Effector memory CD8-positive, alpha-beta T cell (primary cell): ENCODE measurements at places on chromosomes 2 and 18.

DNA sequence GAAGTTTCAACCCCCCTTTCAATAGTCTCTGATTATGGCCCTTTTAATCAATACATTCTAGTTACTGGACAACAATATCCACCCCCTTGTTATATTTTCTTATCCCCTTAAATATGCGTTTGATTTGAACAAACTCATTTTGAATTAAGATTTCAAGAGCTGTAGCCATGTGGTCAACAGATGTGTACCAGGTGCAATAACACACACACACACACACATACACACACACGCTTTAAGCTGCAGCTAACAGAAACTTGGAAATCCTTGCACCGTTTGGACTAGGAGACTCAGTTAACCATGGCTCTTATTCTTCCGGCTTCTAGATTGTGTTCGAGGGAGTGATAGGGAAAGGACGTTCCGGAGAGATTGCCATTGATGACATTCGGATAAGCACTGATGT lies 82.8 kb downstream of the NRP2 start:
- H3K4me1 ChIP-seq = peaks cover 2% of the 10 kb centered on the region
- no peak for DNase-seq
- no peak overlapping the region for H3K27ac ChIP-seq

DNA sequence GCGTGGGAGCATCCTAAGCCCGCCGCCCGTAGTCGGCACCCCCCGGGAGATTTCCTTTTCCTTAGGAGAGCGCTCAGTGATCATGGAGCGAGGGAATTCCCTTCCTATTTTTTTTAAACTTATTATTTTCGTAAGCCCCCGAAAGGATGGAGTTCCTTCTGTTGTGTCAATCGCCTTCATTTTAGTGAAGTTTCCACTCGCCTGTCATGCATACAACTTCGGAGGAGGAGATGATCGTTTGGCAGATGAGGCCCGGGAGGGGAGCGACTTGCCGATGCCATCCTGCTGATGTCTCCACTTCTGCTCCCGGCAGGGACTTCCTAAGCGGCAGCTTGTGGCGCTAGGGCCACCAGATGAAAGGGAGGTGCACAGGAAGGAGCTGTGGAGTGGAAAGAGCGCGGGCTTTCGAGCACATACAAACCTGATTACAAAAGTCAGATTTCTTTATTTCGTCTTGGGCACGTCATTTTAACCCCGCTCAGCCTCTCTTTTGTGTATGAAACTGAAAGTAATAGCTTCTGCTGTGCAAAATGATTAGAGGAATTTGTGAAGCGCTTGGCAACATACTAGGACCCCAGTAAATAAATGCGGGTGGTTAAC lies at the start of gene ADGRF3:
Gene ADGRF3, minus strand, starts transcription at position 336 of the 600 bp plus-strand sequence. CDS start 555 bp downstream, outside the sequence.
- peak; percentile 39 for DNase-seq
- peaks cover 16% of the 10 kb centered on the region for H3K4me1 ChIP-seq
- peak within 1 kb of the TSS; percentile 99 for H3K27ac ChIP-seq
- peak within 1 kb of the TSS; percentile 100 for H3K4me3 ChIP-seq
- peaks cover 22% of the 10 kb centered on the region for H3K36me3 ChIP-seq

DNA sequence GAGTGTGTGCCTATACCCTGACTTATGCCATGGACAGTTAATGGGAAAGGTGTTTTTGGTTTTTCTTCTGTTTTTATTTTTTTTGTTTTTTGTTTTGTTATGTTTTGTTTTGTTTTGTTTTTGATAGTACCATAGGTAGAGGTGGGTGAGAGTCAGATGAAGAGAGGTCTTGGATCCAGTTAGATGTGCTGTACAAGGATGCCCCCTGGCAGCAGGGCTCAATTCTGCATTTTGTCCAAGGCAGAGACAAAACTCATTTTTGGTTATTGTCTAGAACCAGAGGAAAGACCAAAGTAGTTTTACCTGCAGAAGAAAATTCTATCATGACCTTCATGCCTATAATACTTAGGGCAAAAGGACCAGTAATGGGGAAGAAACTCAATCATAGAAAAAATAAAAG lies 48.5 kb downstream of the SLC5A7 start:
- H3K27ac ChIP-seq = no peak overlapping the region
- no peak overlapping the region for H3K4me3 ChIP-seq
- no peaks in the 10 kb centered on the region for H3K4me1 ChIP-seq
- DNase-seq = no peak

GRCh38 chr2:19802086-19802841 lies 99.5 kb downstream of the TTC32 start:
- H3K4me1 ChIP-seq = no peaks in the 10 kb centered on the region
- DNase-seq = no peak
- H3K36me3 ChIP-seq = no peaks in the 10 kb centered on the region
- H3K27ac ChIP-seq = no peak overlapping the region
- H3K27me3 ChIP-seq = peaks cover 59% of the 10 kb centered on the region

DNA sequence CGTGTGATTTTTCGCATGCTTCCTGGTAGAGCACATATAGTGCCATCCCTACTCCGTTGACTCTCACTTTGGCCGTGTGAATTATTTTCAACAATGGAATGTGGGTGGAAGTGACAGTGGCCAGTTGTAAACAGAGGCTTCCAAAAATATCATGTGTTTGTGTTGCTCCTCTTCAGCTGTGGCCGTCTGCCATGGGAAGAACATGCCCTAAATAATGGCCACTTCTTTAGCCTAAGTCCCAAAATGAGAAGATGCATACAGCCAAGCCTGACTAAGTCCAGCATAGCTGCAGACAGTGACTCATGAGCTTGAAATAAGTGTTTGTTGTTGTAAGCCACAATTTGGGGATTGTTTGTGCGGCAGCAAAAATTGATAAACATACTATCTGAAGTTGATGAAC lies 8.9 kb upstream of the GALNT1 start:
- no peak for DNase-seq
- no peaks in the 10 kb centered on the region for H3K27me3 ChIP-seq
- peaks cover 10% of the 10 kb centered on the region for H3K4me1 ChIP-seq
- no peaks in the 10 kb centered on the region for H3K36me3 ChIP-seq
- H3K27ac ChIP-seq = peak overlapping the region; percentile 1
- H3K4me3 ChIP-seq = no peak overlapping the region

GRCh38 chr2:97707362-97708047 lies 5.9 kb upstream of the ZAP70 start:
- H3K27me3 ChIP-seq = no peaks in the 10 kb centered on the region
- no peak overlapping the region for H3K27ac ChIP-seq
- no peak overlapping the region for H3K4me3 ChIP-seq
- H3K4me1 ChIP-seq = peaks cover 21% of the 10 kb centered on the region
- no peak for DNase-seq
- H3K36me3 ChIP-seq = peaks cover 7% of the 10 kb centered on the region

- H3K4me1 ChIP-seq = no peaks in the 10 kb centered on the region
- H3K4me3 ChIP-seq = no peak overlapping the region
- no peak for DNase-seq
- no peaks in the 10 kb centered on the region for H3K36me3 ChIP-seq
These were observed 175.8 kb downstream of the CELF4 start for GRCh38 chr18:37389684-37390368.

- peak overlapping the region; percentile 68 for H3K27ac ChIP-seq
- peaks cover 100% of the 10 kb centered on the region for H3K27me3 ChIP-seq
- H3K4me1 ChIP-seq = peaks cover 50% of the 10 kb centered on the region
- H3K36me3 ChIP-seq = peaks cover 82% of the 10 kb centered on the region
- peak overlapping the region; percentile 83 for H3K4me3 ChIP-seq
- no peak for DNase-seq
These were observed 455 bp upstream of the DLX1 start for GRCh38 chr2:172084645-172085459.

- H3K27ac ChIP-seq = no peak overlapping the region
- no peaks in the 10 kb centered on the region for H3K4me1 ChIP-seq
- peaks cover 40% of the 10 kb centered on the region for H3K27me3 ChIP-seq
- H3K36me3 ChIP-seq = no peaks in the 10 kb centered on the region
- no peak for DNase-seq
These were observed 195.4 kb upstream of the RMP24 start for GRCh38 chr18:35777039-35777438.

DNA sequence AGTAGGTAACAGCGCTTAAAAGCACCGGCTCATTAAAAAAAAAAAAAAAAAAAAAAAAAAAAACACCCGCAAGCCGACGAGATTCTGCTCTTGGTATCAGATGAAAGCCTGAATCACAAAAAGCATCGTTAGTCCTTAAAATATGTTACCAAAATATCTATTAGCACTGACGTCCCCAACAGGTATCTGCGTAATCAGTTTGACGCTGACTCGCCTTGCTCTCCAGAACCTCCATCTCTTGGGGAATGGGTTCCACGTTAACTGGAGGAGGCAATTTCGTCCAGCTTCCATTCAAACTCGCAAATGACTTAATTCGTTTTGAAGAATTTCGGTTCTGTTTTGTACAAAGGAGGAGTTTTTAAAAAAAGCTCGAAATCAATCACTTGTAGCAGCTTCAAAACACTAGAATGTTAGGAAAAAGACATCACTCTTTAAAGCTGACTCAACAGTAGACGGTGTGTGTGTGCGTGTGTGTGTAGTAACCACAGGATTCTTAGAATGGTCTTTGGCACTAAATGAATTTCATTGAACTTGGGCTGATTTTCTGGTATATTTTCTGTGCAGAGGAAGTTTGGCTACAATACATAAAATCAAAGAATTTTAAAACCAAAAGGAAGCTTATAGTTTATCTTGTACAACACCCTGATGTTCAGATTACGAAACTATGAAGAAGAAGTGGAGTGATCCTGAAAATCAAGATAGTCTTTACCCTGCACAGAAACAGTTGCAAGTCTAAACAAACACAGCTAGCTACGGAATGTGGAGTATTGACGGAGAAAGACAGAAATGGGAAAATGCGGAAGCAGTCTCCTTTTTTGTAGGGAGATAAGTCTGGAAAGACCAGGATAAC lies 1.1 kb upstream of the PGAP1 start:
- peak overlapping the region; percentile 88 for H3K27ac ChIP-seq
- peaks cover 21% of the 10 kb centered on the region for H3K4me1 ChIP-seq
- peak overlapping the region; percentile 95 for H3K4me3 ChIP-seq
- peak; percentile 14 for DNase-seq
- no peaks in the 10 kb centered on the region for H3K27me3 ChIP-seq
- H3K36me3 ChIP-seq = peaks cover 16% of the 10 kb centered on the region

DNA sequence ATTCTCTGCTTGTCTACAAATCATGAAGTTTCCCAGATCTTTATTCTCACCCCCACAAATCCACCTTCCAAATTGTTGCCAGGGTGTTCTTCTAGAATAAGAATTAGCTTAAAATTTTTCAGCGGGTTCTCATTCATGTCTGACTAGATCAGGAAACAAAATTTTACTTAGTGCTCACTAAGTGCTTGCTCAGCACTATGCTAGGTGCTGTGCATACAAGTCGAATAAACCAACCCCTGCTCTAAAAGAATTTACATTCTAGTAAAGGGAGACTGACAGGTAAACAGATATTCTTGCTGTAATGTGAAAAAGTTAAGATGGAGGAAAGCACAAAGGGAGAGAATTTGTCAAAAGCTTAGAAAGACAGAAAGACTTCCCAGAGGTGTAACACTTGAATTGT lies 2.4 kb upstream of the FSIP2 start:
- no peaks in the 10 kb centered on the region for H3K36me3 ChIP-seq
- no peaks in the 10 kb centered on the region for H3K4me1 ChIP-seq

GRCh38 chr2:105406221-105406620 lies 7.4 kb upstream of the FHL2 start:
- DNase-seq = no peak
- no peak overlapping the region for H3K4me3 ChIP-seq
- H3K27ac ChIP-seq = no peak overlapping the region
- peaks cover 62% of the 10 kb centered on the region for H3K27me3 ChIP-seq

DNA sequence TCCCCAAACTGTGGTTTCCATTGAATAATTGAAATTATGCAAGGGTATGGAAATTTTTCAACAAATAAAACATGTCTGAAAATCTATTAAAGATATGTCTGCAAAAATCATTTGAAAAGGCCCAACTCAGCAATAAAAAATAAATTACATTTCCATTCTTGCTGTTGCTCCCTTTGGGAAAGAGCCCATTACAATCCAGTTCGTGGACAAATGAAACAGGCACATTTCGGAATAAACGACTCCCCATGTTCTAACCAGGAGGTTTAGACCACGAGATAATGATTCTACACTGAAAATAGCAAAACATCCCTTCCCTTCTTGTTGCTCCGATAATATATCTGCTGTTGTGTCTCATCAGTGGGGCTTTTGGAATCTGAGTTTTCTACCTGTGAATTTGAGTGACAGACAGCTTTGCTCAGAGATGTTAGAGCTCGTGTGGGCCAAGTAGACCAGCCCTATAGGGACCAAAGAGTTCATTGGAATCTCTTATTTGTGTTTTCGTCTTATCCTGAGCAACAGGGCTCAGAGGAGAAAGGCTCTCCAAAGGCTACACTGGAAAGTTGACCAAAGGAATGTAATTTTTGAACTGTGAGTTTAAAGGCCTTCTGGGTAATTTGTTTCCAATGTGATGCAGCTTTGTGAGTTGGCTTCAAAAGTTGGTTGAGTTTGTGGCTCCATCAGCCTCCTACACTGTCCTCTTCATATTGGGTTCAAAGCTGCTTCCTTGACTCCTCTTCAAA lies 119.5 kb downstream of the ACTR3 start:
- no peak overlapping the region for H3K4me3 ChIP-seq
- no peaks in the 10 kb centered on the region for H3K36me3 ChIP-seq
- no peaks in the 10 kb centered on the region for H3K4me1 ChIP-seq
- no peak overlapping the region for H3K27ac ChIP-seq

- H3K4me3 ChIP-seq = no peak overlapping the region
- H3K27me3 ChIP-seq = peaks cover 34% of the 10 kb centered on the region
- no peaks in the 10 kb centered on the region for H3K36me3 ChIP-seq
- peaks cover 10% of the 10 kb centered on the region for H3K4me1 ChIP-seq
These were observed 22.9 kb upstream of the GPR55 start for GRCh38 chr2:230947908-230948365.

DNA sequence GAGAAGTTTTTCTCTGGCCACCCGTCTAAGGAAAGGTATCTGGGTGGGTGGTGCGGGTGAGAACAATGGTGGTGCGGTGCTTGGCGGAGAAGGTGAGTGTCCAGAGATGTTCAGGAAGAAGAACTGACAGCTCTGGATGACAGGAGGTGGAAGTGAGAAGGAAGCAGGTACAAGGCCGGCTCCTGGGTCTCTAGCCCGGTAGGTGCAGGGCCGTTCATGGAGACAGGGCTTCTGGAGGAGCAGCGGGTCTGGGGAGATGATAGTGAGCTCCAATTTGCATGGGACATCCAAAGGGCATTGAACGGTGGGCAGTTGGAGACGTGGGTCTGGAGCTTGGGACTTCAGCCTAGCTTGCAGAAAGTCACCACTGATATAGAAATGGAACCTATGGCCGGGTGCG lies 979 bp upstream of the FAHD2B start:
- DNase-seq = no peak
- no peak overlapping the region for H3K27ac ChIP-seq
- peaks cover 10% of the 10 kb centered on the region for H3K4me1 ChIP-seq
- peak overlapping the region; percentile 75 for H3K4me3 ChIP-seq
- no peaks in the 10 kb centered on the region for H3K36me3 ChIP-seq
- peaks cover 21% of the 10 kb centered on the region for H3K27me3 ChIP-seq

DNA sequence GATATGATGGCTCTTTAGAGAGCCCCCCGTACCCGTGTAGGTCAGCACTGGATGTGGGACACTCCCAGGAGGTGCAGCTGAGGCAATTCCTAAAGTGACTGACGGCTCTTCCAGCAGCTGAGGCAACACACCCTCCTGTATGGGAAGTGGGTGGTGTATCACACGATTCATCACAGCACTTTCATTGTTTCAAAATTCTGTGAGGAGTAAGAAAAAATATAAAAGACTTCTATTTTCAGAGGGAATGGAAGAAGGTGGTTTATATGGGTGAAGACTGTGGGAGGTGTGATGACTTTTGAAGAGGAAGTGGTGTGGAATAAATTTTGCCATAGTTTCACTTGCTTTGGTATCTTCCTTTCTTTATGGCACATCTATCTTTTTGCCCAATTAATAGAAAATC lies 22.3 kb downstream of the QPCT start:
- peaks cover 9% of the 10 kb centered on the region for H3K4me1 ChIP-seq
- H3K27ac ChIP-seq = no peak overlapping the region
- no peak overlapping the region for H3K4me3 ChIP-seq
- peaks cover 1% of the 10 kb centered on the region for H3K27me3 ChIP-seq

GRCh38 chr18:35506024-35506712 lies 8.4 kb upstream of the INO80C start:
- no peaks in the 10 kb centered on the region for H3K27me3 ChIP-seq
- H3K4me3 ChIP-seq = no peak overlapping the region
- H3K36me3 ChIP-seq = no peaks in the 10 kb centered on the region
- DNase-seq = no peak
